ENCODE measurements at places on chromosomes 11 and 22.

GRCh38 chr22:44448271-44448830 is 49.7 kb downstream of the RTL6 start:
- DNase-seq: no peak

- no peak for DNase-seq
These were observed 195.9 kb downstream of the SWAP70 start for GRCh38 chr11:9859554-9860305.

DNA sequence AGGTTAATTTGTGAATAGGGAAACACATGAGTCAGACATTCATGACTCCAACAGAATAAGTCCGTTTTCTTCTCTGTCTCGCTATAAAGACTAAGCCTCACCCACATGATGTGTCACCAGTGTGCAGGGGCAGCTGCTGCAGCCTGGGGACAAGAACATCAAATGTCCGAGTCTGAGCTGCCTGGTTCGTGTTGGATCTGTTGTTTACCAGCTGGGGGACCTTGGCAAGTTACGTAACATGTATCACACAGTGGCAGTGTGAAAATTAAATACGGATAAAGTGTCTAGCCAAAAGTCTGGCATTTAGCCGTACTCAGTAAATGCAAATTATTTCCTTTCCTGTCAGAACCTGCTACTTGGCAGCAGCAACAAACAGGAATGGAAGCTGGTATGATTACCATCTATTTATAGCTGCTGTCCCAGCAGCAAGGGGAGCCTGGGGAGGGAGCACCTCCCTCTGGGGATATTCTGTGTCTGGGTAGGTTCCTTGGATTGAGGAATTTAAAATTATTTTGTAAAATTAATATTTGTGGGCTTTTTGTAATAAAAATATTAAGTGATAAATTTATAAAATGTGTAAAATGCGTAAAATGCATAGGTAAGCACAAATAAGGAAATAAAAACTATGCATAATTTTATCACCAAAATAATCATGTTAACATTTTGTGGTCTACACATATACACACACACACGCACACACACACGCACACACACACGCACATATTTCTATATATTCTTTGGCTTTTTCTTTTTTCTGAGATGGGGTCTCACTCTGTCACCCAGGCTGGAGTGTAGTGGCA is 1.3 kb upstream of the CLDN25 start:
- no peak for DNase-seq

GRCh38 chr11:131108760-131109159 is 192.5 kb upstream of the SNX19 start:
- no peak for DNase-seq

DNA sequence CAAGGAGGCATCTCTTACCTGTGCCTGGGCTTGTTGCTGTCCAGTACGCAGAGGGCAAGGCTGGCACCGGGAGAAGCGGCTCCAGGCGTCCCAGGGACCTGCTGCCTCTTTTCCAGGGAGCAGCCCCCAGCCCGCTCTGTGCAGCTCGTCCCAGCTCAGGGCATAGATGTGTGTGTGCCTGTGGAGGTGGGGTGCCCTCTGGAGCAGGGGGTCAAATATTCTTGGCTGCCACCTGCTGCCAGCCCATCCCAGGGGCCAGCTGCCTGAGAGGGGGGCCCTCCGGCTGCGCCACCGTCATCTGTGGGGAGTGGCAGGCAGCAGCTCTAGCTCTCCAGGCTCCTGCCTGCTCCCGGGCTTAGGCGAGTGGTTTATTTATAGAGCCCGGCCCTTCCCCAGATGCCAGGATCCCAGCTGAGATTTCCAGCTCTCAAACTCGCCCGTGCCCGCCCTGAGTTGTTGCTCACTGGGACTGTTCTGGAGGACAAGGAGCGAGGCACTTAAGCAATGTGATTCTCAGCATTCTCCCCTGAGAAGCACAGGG is 87.5 kb downstream of the RTL6 start:
- DNase-seq: no peak

All from activated naive CD8-positive, alpha-beta T cell treated with anti-CD3 and anti-CD28 coated beads, Interleukin-2, amount 50 U/mL, for 24 hours (primary cell).